ENCODE measurements at places on chromosomes 7 and 10.

DNA sequence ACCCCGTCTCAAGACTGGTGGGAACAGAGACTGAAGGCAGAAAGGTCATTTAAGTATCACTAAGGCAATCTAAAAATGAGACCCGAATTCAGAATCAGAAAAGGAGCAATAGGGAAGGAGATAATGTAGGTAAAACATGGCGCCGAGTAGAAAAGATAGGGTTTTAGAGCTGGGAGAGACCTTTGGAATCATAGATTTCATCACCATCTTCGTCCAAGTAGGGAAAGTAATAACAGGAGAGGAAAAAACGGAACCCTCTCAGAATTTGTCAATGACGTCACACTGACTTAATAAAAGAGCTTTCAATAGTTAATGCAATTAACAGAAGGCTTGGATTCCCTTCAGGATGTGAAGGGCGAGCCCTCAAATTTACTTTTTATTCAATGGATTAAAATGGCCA is 1.0 kb upstream of the UBN2 start:
- no peak for DNase-seq

DNA sequence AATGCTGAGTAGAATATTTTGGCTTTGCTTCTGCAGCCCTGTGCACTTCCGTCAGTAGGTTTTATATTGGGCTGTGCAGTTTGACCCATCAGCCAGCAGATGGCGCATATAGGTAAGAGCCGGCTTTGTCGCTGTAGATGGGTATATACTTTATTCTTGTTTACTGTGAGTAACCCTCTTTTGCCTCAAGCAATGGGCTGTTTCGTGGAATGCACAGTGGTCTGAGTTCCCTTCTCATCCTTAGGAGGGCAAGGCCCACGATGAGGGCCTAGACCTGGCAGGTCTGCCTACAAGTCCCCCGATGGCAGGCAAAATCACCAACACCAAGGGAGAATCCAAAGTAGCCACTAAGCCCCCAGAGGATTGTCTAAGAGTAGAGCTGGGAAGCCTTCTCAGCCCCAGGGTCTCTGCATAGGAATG is 1002.9 kb upstream of the KCND2 start:
- peak; percentile 63 for DNase-seq

DNA sequence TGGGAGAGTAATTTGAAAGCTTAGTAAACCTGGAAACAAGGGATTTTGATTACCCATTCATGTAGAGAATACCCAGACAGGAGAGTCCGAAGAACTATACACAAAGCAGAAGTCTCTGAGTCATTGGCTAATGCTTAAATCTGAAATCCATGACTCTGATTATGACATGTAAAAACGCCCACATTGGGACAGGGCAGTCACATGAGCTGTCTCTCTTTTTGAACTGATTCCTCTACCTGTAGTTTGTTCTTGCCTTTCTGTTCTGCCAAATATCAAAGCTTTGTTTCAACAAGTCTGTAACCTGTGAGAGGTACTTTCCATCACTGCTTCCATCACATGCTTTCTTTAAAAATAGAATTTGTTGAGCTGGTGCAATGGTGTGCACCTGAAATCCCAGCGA is 4.3 kb upstream of the GPNMB start:
- peak; percentile 12 for DNase-seq

- DNase-seq: peak; percentile 31
Observed at GRCh38 chr10:74898201-74898976, 72.0 kb downstream of the KAT6B start.
